ENCODE measurements at places on chromosomes 12 and 14. TPM values are rescaled to one million over a fixed set of nuclear protein-coding genes. Genes with fewer than 3 reads are reported as not detected.

The GARIN6 gene
- total RNA-seq = not detected

The CLEC9A gene
- not detected for total RNA-seq

The MYF5 gene
- total RNA-seq = not detected

The NTS gene
- not detected for total RNA-seq

The DENND5B gene
- total RNA-seq = 10.7 TPM

The HIGD1C gene
- not detected for total RNA-seq

The SLC6A13 gene
- total RNA-seq = not detected

The SYT10 gene
- not detected for total RNA-seq

The VAMP1 gene
- 7.2 TPM for total RNA-seq

DNA sequence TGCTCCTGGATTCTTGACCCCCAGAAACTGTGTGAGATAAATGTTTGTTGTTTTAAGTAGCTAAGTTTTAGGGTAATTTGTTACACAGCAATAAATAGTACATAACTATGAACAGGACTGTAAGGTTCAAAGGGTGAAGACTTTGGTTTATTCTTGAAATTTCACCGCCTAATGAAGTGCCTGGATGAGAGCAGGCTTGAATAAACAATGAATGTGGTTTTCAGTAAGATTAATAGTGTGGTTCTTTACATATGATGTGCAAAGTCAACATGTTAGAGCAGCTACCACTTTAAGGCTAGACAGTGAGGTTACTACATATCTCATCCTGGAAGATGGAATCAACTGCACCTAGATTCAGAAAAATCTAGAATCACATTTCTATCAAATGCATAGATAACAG is 145.2 kb upstream of the BTG1 start:
- DNase-seq = no peak

DNA sequence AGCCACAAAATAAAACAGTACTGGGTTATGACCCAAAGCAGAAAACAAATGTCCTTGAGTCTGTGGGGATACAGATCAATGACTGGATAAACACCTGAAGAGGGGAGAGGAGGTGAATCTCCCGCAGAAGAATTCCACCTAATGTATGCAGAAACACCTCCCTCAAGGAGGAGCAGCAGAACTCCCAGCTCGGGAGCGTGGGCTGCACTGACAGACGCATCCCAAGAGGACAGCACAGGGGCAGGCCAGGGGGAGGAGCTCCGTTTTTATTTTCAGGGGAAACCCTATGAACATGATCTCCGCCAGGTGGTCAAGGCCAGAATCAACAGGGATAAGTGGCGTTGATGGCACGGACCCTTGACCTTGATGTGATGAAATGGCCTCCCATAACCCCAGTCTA is 41.8 kb upstream of the PPP2R5C start:
- DNase-seq = no peak

GRCh38 chr14:76958020-76958979 is 70.2 kb downstream of the IRF2BPL start:
- DNase-seq = no peak

GRCh38 chr14:24123424-24124417 is 6.7 kb upstream of the FITM1 start:
- no peak for DNase-seq

GRCh38 chr12:132478845-132479244 is 11.1 kb upstream of the FBRSL1 start:
- no peak for DNase-seq

DNA sequence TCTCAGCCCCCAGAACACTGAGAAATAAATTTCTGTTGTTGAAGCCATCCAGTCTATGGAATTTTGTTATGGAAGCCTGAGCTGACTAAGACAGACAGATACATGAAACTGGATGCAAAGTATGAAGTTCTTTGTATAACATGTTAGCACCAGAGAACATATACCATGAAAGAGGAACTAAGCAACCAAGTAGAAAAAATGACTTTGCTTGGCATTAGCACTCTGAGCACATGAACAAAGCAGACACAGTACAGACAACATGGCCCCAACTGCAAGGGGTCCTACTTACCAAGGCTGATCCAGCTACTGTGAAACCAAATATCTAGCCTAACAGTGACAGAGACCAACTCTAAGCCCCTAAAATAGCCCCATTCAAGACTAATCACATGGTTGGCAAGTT is 13.8 kb downstream of the EXOC5 start:
- DNase-seq = no peak

- DNase-seq = no peak
Measured at GRCh38 chr12:50397117-50397650, 775 bp upstream of the FAM186A start.

DNA sequence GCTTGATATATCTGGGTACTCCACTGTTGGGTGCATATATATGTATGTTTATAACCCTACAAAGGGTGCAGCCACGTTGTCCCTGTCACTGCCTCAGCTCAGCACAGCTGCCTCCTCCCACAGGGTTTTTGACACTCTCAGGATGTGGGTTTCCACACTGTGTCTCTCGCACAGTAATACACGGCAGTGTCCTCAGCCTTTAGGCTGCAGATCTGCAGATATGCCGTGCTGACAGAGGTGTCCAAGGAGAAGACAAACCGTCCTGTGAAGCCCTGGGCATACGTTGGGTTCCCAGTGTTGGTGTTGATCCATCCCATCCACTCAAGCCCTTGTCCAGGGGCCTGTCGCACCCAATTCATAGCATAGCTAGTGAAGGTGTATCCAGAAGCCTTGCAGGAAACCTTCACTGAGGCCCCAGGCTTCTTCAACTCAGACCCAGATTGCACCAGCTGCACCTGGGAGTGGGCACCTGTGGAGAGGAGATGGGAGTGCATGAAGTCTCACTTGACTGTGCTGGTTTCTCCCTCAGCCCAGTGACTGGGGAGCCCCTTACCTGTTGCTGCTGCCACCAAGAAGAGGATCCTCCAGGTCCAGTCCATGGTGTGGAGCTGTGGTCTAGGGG is 498.7 kb downstream of the TMEM121 start:
- no peak for DNase-seq

GRCh38 chr12:58519839-58520238 is 400.5 kb downstream of the LRIG3 start:
- no peak for DNase-seq

DNA sequence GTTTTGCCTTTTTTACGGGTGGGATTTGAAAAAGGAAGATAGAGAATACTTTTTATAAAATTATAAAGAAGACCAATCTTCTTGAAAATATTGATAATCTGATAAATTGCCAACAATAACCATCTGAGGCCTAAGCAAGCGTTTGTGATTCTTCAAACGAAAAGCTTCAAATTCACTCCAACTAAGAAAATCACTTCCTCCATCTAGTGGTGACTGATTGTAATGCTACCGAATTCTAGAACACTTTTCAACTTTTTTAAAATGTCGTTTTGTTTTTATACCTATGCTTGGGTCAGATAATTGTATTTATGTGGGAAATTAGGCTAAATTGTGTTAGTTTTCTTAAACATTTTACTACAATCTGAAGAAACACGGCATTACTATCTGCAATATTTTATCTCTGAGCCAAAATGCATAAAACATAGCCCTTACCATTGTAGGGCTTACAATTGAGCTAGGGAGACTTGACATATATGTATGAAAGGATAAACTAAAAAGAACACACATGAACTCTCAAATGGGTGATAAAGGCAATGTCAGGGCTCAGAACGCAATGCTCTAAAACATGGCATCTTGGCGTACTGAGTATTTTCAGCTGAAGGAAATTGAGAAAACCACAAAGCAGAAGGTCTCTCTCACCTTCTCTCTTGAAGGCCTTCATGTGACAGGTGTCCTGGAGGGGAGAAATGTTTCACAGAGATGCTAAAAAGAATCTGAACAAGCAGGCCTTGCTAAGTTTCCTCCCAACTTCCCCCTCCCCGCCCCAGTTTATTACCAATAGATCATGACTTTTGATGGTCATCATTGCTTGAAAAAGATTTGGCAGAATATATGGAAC is 36.8 kb upstream of the G2E3 start:
- DNase-seq = peak; percentile 9

DNA sequence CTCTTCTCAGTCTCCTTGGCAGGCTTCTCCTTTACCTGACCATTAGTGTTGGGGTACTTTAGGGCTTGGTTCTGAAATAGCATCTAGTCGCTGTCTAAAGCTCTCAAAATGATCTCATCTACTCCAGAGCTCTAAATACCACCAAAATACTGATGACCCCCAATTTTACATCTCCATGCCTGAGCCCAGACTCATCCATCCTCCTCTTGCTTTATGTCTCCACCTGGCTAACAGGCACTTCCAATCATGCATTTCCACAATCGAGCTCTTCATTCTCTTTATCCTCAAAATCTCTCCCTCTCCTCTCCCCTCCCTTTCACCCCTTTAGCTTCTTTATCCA is 40.5 kb upstream of the PTGR2 start:
- no peak for DNase-seq

DNA sequence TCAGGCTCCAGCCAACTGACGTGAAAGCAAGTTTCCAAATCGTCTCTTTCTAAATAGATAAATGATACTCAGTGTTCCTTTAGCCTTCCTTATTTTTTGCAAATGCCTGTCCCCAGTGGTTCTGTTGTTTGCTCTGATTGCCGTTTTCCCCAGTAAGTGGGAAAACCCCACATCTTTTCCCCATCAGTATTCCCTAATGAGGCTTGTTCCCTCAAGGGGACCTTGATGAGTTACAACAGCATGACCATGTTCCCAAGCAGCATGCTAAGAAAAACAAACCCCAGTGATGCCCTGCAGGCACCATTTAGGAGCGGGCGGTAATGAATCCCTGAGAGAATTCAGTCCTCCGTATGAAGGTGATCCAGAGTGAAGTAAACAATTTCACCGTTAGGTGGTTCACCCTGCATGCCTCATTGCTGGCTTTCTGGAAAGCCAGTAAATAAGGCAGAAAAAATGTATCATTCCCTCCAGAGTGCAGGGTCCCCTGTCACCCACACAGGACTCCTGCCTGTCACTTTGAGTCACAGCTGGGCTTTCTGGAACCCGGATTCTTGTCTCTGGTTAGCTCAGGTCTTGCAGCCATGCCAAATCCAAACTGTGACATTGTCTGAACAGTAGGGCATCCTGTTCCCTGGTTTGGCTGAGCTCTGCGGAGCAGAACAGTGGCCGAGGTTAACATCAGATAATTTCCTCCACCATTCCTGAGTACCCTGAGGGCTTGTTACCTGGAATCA is 222.6 kb downstream of the RGS6 start:
- DNase-seq = no peak

GRCh38 chr14:76375947-76376404 is at the start of gene ESRRB:
Gene ESRRB, plus strand, starts transcription at chr14:76376137. Its CDS starts 265 bp downstream, at chr14:76376402.
- no peak for DNase-seq

DNA sequence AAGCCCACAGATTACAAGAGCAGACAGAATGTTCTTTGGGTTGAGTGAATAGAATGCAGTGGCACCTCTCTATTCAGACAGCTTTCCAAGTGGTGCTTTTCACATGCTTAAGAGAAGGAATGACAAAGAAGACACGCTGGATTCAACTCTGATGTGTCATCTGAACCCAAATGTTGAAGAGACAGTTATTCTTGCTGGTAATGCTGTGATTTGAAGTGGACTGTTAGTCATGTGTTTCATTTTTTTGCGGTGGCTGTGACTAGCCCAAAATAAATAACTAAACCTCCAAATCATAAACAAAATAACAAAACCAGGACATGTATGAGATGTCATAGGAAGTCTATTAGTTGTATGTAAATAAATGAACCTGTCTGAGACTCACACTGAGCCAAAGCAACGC is 391.8 kb upstream of the PRICKLE1 start:
- DNase-seq = no peak

- no peak for DNase-seq
Measured at GRCh38 chr14:23661542-23661941, 25.4 kb downstream of the DHRS2 start.

- no peak for DNase-seq
Measured at GRCh38 chr12:98579347-98579746, 14.1 kb upstream of the SLC25A3 start.

DNA sequence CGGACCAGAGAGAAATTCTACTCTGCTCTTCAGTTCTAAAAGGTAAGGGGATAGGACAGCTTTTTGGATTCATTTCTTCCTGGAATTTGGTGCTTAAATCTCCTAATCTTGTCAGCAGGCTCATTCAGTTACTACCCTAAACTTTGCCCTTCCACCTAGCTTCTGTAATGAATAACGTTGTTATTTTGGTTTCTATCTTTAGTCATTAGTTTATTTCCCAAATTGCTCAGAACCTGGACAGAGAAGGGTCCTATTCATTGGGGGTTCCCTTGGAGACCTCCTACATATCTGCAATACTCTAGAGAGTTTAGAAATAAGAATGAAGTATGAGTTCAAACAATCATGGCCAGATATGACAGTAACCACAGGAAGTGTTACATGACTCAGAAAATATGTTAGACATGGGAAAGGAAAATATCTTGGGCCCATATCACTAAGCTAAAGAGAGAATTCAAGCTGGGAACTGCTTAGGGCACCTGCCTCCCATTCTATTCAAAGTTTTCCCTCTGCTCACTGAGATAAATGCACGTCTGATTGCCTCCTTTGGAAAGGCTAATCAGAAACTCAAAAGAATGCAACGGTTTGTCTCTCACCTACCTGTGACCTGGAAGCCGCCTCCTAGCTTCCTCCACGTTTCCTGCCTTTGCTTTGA is 87.9 kb downstream of the GAS2L3 start:
- DNase-seq = no peak

GRCh38 chr14:59022144-59022543 is 166.3 kb upstream of the DAAM1 start:
- no peak for DNase-seq

DNA sequence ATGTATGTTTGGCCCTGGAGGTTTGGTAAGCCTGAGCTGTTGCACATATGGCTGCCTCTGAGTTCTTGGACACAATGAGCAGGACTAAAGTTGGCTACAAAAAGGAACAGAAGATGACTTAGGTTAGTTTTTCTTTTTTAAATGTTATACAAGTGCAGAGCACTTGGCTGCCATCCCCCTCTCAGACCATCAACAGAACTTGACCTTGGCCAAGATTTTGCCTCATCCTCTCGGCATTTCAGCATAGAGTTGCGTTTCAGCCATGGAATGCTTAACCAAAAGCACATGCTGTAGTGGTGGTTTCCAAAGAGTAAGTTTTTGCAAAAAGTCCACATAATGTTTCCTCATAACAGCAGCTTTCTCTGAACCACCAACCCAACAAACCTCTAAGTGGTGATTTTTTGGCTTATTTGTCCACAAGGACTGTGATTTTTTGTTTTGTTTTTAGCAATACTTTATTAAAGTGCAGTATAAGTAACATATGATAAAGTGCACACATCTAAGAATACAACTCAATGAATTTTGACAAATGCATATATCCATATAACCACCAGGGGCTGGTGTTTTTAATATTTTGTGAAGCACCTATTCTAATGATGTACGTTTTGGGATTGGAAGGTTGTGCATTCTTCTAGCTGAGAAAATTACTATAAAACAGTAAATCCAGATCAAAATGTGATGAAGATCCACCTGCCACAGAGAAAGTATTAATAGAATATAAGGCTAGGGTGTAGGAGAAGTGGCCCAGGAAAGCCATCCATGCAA is 12.1 kb upstream of the GALNT16 start:
- no peak for DNase-seq

DNA sequence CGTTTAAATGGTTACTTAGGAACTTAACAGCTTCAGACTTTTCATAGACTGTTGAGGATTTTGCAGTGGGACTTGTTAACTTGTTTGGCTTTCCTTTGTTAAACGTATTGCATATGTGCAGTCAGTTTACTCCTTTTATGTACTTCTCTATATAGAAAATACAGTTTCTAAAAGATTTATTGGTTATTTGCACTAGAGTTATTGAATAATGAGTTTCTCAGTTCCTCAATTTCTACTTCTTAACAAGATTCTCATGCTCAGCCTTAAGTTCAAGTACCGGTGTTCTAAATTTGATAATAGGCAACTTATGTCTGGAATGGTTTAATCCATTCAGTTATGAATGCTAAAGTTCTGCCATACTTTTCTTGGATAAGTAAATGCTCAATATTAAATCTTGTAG is 919 bp downstream of the PSMA3 start:
- DNase-seq = no peak

- no peak for DNase-seq
Measured at GRCh38 chr14:104388541-104389325, 190.8 kb upstream of the C14orf180 start.
